Endothelial cell (in vitro differentiated cells): ENCODE measurements at places on chromosomes 6 and 20. TPM values are rescaled to one million over a fixed set of nuclear protein-coding genes. Genes with fewer than 3 reads are reported as not detected.

- DNase-seq = no peak
Observed at GRCh38 chr20:22387452-22387851, 196.9 kb downstream of the FOXA2 start.

DNA sequence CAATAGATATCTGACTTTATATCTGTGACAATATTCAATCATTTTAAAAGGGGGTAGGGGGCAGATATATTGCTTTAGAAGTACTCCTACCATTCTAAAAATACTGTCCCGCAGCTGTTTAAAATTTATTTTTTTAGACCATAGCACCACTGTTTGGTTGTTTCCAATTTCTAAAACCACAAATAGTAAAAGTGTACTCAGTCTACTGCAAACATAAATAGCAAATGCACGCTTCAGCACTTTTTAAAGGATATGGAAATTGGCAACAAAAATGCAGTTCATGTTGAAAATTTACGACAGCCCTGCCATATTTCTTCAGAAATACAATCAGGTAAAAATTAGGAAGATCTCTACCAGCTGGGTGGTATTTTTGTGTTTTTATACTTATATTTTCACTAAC lies 132.0 kb upstream of the RUNX2 start:
- no peak for DNase-seq

DNA sequence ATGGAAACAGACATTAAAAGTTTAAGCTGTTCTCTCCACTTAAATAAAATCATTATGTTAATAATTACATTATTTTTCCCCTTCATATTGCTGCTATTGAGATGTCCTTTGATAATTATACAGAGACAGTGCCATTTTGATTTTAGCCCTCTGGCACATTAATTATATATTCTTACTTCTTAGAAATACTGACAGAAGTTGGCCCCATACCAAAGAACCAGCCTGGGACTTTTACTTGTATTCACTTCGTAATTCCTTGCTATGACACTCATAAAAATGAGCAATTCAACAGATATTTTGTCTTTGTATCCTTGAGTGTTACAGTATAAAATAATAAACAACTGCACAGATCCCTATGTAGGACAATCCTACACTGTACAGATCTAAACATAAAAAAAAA lies 743.7 kb downstream of the TBC1D32 start:
- no peak for DNase-seq

GRCh38 chr6:81401970-81402690 lies 350.4 kb downstream of the TENT5A start:
- DNase-seq = no peak

The EYA4 gene
- 8.1 TPM for total RNA-seq

GRCh38 chr20:50245498-50246366 lies 55.1 kb downstream of the CEBPB start:
- DNase-seq = no peak

GRCh38 chr6:165008971-165009370 lies 300.4 kb downstream of the C6orf118 start:
- DNase-seq = no peak

DNA sequence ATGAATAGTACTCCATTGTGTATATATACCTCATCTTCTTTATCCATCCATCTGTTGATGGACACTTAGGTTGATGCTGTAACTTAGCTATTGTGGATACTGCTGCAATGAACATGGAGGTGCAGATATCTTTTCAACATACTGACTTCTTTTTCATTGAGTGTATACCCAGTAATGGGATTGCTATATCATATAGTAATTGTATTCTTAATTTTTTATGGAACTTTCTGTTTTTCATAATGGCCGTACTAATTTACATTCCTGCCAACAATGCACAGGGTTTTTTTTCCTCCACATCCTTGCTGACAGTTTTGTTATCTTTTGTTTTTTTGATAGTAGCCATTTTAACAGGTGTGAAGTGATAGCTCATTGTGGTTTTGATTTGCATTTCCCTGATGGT lies 5.2 kb downstream of the CCN2 start:
- no peak for DNase-seq

DNA sequence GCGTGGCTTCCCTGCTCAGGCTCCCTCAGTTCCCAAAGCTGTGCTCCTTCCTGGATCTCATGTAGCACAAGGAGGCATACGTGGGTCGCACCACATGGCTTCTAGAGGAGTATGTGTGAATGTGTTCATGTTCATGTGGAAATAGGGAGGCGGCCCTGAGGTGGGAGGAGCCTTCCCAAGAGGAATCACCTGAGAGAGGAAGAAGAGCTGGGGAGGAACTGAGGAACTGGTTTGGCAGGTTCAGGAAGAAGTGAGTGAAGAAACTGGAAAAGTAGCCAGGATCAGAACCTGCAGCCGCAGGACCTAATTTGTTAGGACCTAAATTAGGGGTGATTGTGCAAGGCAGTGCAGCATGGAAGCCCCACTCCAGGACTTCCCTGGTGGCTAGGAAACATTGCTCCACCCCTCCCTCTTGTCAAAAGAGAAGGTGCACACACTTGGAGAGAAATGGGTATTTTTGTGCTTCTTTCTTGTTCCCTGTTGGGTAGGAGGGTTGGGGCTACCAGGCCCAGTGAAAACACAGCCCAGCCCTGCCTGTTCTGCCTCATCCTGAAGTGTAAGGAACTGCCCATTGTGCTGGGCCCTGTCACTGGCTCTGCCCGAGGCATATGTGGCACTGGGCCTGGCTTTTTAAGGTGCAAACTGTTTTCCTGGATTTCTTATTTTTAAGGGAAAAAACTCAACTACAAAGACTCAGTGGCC lies 20.7 kb downstream of the SYNJ2 start:
- no peak for DNase-seq

DNA sequence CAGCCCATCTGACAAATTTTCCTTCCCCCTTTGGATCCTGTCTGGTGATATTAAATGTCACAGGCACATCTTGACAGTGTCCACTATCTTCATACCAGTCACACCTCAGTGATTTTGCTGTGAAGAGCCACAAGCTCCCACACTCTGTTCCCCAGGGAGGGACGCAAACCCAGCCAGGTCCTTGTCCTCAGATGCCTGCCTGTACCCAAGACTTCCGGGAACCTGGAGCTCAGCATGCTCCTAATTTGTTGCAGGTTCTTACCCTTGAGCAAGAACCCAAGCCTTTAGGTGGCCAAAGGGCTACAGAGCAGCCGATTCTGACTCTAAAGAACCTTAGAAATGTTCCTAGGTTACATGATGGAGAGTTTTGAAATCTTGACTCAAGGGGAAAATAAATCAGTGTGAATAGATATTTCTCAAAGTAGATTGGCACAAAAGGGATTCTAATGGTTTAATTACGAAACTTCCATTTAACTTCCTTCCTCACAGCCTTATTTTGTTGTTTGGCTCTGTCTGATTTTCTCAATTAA lies 66.2 kb upstream of the MTHFD1L start:
- no peak for DNase-seq

GRCh38 chr20:41366546-41367392 lies at the start of gene EMILIN3:
EMILIN3 (minus strand) TSS chr20:41366818; CDS start chr20:41366634, 184 bp downstream.
- peak; percentile 44 for DNase-seq

The DLK2 gene
- 0.18 TPM for total RNA-seq

- no peak for DNase-seq
Observed at GRCh38 chr6:18062733-18063132, 59.7 kb downstream of the NHLRC1 start.

GRCh38 chr6:43376551-43376981 lies 7.1 kb upstream of the ZNF318 start:
- DNase-seq = no peak

DNA sequence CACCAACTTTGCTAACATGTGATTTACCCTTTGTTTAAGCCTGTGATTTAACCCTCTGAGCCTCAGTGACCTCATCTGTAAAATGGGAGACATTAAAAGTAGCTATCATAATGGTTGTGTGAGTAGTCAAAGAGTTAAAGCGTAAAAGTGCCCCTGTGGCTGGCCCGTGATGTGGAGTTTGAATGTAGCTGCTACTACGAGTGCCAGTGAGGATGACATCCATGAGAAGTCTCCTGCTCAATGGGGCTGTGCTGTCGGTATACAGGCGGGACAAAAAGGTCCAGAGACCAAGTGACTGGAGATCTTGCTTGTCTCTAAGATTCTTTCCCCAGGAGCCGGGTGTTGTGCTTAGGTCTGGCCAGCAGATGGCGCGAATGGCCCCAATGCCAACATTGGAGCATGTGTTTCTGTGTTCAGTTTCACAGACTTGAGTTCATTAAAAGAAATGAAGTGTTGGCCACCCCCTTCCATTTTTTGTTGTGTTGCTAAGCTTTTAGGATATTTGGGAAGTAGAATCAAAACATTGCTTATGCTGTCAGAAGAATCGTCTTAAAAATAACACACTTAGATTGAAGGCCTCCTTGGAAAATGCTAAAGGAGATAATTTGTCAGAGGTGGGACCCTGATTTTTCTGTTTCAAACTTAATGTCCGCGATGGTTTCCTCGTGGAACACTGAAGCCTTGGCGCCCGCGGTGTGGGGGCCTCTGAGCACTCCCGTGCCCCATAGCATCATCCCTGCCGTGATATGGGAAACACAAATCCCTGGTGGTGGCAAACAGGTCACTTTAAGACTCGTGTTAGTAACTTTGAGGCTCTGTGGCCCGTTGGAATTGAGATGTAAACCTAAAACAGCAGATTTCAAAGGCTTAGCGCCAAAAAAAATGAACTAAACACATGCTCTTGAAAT lies 9.3 kb upstream of the RBM38 start:
- peak; percentile 87 for DNase-seq

The FANCE gene
- 21.8 TPM for total RNA-seq

The ARFRP1 gene
- total RNA-seq = 33.4 TPM

- DNase-seq = no peak
Observed at GRCh38 chr6:52643158-52643557, 27.8 kb upstream of the TMEM14A start.

DNA sequence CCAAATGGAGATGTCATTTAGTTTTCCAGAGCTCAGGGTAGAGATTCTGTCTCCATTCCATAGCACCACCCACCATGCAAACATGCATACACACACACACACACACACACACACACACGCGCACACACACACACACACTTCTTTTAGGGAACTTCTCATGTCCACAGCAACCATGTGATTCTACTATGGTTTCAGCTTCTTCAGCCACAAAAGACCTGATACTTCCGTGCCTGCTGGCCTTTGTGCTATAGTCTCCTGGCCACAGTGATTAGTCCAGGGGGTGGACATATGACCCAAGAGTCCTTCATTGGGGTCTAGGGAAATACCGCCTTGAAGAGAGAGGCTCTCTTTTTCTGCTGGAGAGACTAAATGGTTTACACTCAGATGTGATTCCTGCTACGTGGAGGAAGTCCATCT lies 53.5 kb downstream of the CARMIL1 start:
- DNase-seq = no peak

The EPPIN gene
- total RNA-seq = not detected

The NRSN1 gene
- total RNA-seq = not detected

The KIAA0408 gene
- total RNA-seq = 6.4 TPM

The EEF1A2 gene
- 0.31 TPM for total RNA-seq

GRCh38 chr6:150126641-150127291 lies 16.1 kb upstream of the PPP1R14C start:
- DNase-seq = no peak

DNA sequence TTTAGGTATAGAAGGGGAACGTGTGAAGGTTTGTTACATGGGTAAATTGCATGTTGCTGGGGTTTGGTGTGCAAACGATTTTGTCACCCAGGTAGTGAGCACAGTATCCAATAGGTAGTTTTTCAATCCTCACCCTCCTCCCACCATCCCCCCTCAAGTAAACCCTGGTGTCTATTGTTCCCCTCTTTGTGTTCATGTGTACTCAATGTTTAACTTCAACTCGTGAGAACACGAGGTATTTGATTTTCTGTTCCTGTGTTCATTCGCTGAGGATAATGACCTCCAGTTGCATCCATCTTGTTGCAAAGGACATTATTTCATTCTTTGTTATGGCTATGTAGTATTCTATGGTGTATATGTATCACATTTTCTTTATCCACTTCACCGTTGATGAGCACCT lies 11.6 kb upstream of the VNN1 start:
- DNase-seq = no peak

- no peak for DNase-seq
Observed at GRCh38 chr6:69985180-69985579, 118.8 kb downstream of the COL19A1 start.

- no peak for DNase-seq
Observed at GRCh38 chr6:50021894-50022293, at the start of gene DEFB110. DEFB110 (minus strand) TSS chr6:50021994; CDS start chr6:50021935, 59 bp downstream.

DNA sequence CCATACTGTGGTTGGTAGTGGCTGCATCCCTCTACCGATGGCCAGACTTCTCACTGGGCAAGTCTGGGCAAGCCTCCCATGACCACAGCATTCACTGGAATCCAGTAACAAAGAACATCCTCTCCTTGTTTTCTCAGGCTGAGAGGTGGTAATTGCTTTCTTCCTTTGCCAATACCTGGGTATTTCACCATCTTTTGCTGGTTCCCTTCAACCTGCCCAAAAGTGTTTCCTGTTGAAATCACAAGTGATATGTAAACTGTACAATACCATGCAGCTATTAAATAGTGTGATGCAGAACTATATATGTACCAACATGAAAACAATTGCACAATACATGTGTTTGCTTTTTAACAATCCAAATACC lies at the start of gene PTCHD4:
PTCHD4 (minus strand) TSS at position 55 of the 364 bp plus-strand sequence. CDS start 42,240 bp downstream, outside the sequence.
- DNase-seq = peak; percentile 61

The SEMG1 gene
- total RNA-seq = not detected

DNA sequence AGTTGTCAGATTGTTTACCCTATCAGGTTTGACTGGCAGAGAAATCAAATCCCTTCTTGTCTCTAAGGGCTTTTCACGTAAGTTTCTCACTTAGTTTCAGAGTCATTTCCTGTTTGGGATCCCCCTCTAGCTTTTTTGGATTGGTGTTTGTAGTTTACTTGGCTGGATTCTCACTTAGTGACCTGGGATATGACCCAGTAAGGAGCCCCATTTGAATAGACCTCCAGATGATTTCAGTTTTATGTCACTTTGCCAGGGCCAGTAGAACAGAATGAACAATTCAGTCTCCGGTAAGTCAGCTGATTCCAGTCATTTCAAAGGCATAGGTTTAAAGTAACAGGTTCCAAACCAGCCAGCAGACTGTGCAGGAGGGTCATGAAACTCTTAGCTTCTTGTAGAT lies 8.2 kb downstream of the FAM135A start:
- DNase-seq = no peak

- peak; percentile 90 for DNase-seq
Observed at GRCh38 chr20:33209789-33210188, 7.4 kb upstream of the BPIFA3 start.

DNA sequence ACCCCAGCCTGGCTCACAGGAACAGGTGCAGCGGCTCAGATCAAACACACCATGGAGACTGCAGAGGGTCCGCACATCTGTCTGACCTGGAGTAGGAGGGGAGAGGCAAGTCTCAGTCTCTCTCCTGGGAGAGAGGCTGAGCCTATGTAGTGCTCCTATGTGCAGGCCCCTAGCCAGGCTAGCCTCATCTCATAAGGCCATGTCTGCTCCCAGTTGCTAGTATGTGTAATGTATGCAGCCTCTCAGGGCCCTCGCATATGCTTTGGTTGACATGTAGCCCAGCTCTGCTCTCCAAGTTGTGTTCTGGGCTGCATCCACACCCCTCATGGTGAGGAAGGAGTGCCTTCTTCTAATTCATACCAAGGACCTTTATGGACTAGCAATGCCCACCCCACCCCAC lies 11.8 kb downstream of the TNXB start:
- no peak for DNase-seq

The EFCAB8 gene
- 1.1 TPM for total RNA-seq
